ENCODE measurements at places on chromosomes 7 and 10.

- no peaks in the 10 kb centered on the region for H3K27me3 ChIP-seq
- H3K27ac ChIP-seq, result no peak overlapping the region
- H3K4me1 ChIP-seq, result no peaks in the 10 kb centered on the region
- DNase-seq, result no peak
Observed at GRCh38 chr7:26356929-26357798, 65.5 kb downstream of the SNX10 start.

DNA sequence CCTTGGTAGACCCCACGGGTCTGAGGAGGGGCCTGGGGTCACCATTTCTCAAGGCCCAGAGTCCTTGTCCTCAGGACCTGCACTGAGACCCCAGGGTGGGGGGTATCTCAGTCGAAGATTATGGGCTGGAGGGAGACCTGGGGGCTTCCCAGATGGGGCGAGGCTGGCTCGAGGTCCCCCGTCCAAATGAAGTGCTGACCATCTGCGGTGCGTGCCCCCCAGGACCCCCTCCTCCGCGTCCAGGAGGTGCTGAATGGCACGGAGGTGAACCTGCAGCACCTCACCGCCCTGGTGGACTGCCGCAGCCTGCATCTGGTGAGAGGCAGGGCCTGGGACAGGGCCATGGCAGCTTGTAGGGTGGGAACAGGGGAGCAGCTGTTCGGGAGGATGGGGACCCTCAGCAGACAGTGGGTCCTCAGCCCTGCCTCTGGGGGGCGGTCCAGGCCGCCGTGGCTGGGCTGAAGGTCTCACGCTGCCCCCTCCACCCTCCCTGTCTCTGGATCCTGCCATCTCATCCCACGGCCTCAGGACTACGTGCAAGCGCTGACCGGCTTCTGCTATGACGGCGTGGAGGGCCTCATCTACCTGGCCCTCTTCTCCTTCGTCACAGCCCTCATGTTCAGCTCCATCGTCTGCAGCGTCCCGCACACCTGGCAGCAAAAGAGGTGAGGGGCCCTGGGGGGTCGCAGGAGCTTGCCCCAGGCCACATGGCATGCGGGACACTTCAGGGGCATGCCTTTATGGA is 24.3 kb downstream of the TTYH3 start:
- no peak overlapping the region for H3K4me3 ChIP-seq
- no peaks in the 10 kb centered on the region for H3K4me1 ChIP-seq
- H3K27me3 ChIP-seq, result no peaks in the 10 kb centered on the region

- DNase-seq, result no peak
- H3K36me3 ChIP-seq, result no peaks in the 10 kb centered on the region
- no peak overlapping the region for H3K4me3 ChIP-seq
- no peaks in the 10 kb centered on the region for H3K27me3 ChIP-seq
- H3K27ac ChIP-seq, result no peak overlapping the region
Observed at GRCh38 chr10:70566515-70567290, 35.8 kb downstream of the PRF1 start.

GRCh38 chr7:100130608-100131453 is 4.1 kb downstream of the MBLAC1 start:
- peaks cover 20% of the 10 kb centered on the region for H3K4me1 ChIP-seq
- DNase-seq, result peak; percentile 85
- no peaks in the 10 kb centered on the region for H3K36me3 ChIP-seq
- H3K4me3 ChIP-seq, result peak overlapping the region; percentile 23
- no peak overlapping the region for H3K27ac ChIP-seq

DNA sequence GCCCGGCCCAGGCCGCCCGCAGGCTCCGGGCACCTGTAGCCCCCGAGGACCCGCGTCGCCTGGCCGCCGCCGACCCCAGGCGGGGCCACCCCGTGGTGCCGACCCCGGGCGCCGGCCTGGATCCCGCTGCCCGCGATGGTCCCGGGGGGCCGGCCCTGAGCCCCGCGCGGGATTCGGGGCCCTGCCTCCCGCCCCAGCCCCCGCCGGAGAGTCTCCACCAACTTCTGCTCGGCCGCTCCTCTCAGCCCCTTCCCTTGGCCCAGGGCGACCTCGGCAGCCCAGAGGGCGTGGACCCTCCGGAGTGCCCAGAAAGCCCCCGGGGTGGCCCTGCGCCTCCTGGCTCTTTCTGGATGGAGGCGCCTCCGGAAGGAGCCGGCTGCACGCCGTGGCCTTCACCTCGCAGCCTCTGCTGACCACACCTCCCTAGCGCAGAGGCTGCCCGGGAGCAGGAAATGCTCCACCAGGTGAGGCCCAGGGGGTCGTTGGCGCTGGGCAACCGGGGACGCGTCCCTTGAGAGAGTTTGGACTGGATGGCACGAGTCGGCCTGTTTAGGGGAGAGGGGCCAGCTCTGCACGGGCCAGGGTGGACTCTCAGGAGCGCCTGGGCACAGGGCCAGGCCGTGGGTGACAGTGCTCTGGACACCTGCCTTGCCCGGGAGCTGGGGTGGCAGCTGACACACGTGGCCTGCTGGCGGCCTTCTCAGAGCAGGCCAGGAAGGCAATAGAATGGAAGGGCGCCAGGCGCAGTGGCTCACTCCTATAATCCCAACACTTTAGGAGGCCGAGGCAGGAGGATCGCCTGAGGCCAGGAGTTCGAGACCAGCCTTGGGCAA is 529 bp downstream of the ZNF853 start:
- peaks cover 16% of the 10 kb centered on the region for H3K4me1 ChIP-seq
- H3K27ac ChIP-seq, result no peak overlapping the region
- peak overlapping the region; percentile 26 for H3K4me3 ChIP-seq
- DNase-seq, result no peak

- no peak overlapping the region for H3K27ac ChIP-seq
- H3K27me3 ChIP-seq, result no peaks in the 10 kb centered on the region
- H3K4me1 ChIP-seq, result peaks cover 11% of the 10 kb centered on the region
- H3K36me3 ChIP-seq, result peaks cover 25% of the 10 kb centered on the region
Observed at GRCh38 chr10:70418713-70419112, 14.8 kb downstream of the EIF4EBP2 start.

- no peaks in the 10 kb centered on the region for H3K4me1 ChIP-seq
- DNase-seq, result no peak
- no peaks in the 10 kb centered on the region for H3K36me3 ChIP-seq
- no peak overlapping the region for H3K4me3 ChIP-seq
- peak overlapping the region; percentile 25 for H3K27ac ChIP-seq
Observed at GRCh38 chr10:70740406-70741288, 44.5 kb downstream of the TBATA start.

GRCh38 chr7:10537764-10538163 is 435.9 kb upstream of the PHF14 start:
- DNase-seq, result no peak
- no peaks in the 10 kb centered on the region for H3K27me3 ChIP-seq
- H3K4me3 ChIP-seq, result no peak overlapping the region
- H3K36me3 ChIP-seq, result no peaks in the 10 kb centered on the region

DNA sequence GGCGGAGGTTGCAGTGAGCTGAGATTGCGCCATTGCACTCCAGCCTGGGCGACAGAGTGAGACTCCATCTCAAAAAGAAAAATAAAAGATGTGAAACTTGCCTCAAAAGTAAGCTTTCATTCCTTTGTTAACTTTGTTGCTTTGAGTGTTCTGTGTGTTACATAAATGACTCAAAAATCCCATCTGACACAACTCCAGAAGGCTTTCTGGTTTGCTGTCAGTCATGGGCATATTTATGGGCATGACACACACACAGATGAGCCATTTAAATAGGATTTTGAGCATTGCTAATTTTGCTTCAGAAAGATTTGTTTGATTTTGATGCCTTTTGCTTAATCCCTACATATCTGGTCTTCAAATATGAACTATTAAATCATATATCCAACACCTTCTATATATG is 82.6 kb downstream of the CACNB2 start:
- no peaks in the 10 kb centered on the region for H3K36me3 ChIP-seq
- no peak overlapping the region for H3K4me3 ChIP-seq
- H3K27me3 ChIP-seq, result no peaks in the 10 kb centered on the region
- no peak overlapping the region for H3K27ac ChIP-seq

GRCh38 chr10:22459496-22459895 is 114.2 kb downstream of the SPAG6 start:
- H3K36me3 ChIP-seq, result no peaks in the 10 kb centered on the region
- H3K27me3 ChIP-seq, result no peaks in the 10 kb centered on the region
- no peak for DNase-seq
- H3K4me3 ChIP-seq, result no peak overlapping the region
- no peak overlapping the region for H3K27ac ChIP-seq

DNA sequence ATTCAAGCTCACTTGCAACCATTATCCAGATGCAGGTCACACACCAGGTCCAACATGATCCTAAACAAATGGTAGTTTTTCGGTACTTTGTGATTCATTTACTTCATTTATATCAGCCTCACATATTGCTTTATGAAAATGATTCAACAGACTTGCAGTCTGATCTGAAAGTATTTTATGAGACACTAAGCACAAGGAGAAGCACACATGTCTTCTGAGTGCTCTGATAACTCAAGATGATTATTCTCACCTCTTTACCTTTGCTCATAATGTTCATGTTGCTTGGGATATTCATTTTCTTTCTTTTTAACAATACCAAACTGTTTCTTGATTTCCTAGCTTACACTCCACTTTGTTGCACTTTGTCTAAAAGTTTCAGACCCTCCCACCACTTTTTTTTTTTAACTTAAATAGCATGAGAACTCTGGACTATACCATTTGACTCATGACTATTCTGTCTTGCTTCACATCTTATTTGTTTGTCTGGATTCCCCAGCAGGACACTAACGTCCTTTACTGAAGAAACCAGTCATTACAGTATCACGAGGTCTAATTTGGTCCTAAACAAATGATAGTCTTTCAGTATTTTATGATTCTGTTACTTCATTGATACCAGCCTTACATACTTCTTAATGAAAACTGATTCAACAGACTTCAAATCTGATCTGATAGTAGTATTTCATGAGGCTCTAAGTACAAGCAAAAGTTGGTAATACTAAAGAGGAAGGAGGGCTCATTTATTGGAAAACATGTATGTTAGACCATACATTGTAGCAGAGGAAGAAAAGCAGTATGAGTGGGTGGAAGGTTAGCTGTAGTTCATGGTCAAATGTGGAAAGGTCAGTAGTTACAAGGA is 171.8 kb upstream of the AHR start:
- no peak overlapping the region for H3K4me3 ChIP-seq
- no peaks in the 10 kb centered on the region for H3K4me1 ChIP-seq
- no peak for DNase-seq

GRCh38 chr7:134996097-134996550 is 9.8 kb downstream of the AGBL3 start:
- no peak overlapping the region for H3K27ac ChIP-seq
- no peak for DNase-seq
- H3K4me1 ChIP-seq, result peaks cover 50% of the 10 kb centered on the region
- H3K27me3 ChIP-seq, result no peaks in the 10 kb centered on the region

GRCh38 chr10:70592746-70593512 is 9.6 kb downstream of the PRF1 start:
- no peak overlapping the region for H3K4me3 ChIP-seq
- no peaks in the 10 kb centered on the region for H3K27me3 ChIP-seq
- no peak for DNase-seq
- H3K36me3 ChIP-seq, result peaks cover 19% of the 10 kb centered on the region

DNA sequence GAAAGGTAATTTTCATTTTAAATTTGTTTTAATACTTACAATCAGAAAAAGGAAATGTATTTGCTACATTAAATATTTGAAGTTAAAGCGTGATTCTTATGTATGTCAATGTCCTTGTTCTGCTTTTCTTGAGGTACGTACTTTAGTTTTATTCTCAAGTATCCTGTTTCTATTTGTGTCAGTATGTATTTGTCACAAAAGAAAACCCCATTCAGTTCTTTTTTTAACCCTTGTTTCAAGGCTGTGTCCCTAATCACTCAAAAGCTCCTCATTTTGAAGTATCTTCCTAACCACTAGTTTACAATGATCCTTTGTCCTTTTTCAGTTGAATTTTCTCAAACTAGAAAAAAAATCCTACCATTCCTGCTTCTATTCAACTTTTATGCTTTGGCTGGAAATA is 25.2 kb downstream of the NHLRC2 start:
- no peaks in the 10 kb centered on the region for H3K36me3 ChIP-seq
- no peak for DNase-seq
- no peaks in the 10 kb centered on the region for H3K4me1 ChIP-seq
- no peak overlapping the region for H3K4me3 ChIP-seq
- H3K27ac ChIP-seq, result no peak overlapping the region

- H3K27me3 ChIP-seq, result no peaks in the 10 kb centered on the region
- no peak overlapping the region for H3K27ac ChIP-seq
- H3K4me1 ChIP-seq, result no peaks in the 10 kb centered on the region
- no peak for DNase-seq
- no peak overlapping the region for H3K4me3 ChIP-seq
Observed at GRCh38 chr10:60203993-60204618, 185.6 kb downstream of the ANK3 start.

- no peak overlapping the region for H3K27ac ChIP-seq
- no peaks in the 10 kb centered on the region for H3K4me1 ChIP-seq
- H3K27me3 ChIP-seq, result no peaks in the 10 kb centered on the region
Observed at GRCh38 chr7:47763063-47763974, 181.4 kb upstream of the TNS3 start.

DNA sequence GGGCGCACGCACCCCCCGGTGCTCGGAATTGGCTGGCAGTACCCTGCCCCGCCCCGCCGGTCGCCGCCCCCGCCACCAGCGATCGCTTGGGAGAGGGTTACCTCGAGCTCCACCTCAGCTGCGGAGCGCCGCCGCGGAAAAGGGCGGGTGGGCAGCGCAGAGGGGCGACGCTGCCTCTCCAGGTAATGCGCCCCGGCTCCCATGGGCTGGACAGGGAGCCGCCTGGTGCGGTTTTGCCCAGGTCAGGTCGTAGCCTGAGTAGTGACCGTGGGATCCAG is 1.3 kb downstream of the PFKFB3 start:
- H3K27ac ChIP-seq, result no peak overlapping the region
- H3K4me1 ChIP-seq, result peaks cover 19% of the 10 kb centered on the region
- H3K36me3 ChIP-seq, result no peaks in the 10 kb centered on the region
- peak overlapping the region; percentile 83 for H3K4me3 ChIP-seq
- peak; percentile 35 for DNase-seq

DNA sequence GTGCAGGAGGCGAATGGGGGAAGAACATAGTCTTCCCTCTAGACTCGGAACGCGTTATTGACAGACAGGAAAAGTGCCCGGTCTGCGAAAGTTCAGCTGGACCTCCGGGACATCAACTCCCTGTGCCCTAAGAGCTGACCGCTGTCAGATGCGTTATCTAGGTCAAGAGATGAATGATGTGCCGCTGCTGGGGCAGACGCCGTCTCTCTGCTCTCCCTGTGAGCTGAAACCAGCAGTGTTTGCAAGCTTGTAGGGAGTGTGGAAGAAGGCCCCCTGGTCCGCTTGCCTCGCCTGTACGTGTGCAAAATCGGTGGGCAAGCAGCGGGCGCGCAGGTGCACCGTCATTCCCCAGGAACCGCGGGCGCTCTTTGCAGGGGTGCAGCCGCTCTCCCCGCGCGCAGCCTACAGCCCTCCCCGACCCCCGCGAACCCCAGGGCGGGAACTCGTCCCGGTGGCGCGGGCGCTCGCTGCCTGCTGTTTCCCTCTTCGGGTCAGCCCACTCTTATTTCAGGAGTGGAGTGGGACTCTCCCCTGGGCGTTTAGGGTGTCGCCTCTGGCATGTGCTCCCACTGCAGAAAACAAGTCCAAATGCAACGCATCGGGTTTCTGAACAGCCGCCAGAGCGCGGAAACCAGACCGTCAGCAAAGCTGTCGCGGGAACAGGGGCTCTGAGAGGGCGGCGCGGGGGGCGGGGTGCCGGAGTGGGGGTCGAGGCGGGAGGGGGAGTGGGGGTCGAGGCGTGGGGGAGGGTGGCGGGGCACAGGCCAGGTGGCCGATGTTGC is 1.8 kb upstream of the PFKFB3 start:
- peak overlapping the region; percentile 49 for H3K4me3 ChIP-seq
- no peak overlapping the region for H3K27ac ChIP-seq
- H3K36me3 ChIP-seq, result no peaks in the 10 kb centered on the region
- no peak for DNase-seq

GRCh38 chr10:124092860-124093773 is at the start of gene CHST15:
Gene CHST15 (minus strand): TSS chr10:124093598. CDS start chr10:124046212, 47,386 bp downstream.
- H3K27ac ChIP-seq, result no peak within 1 kb of the TSS
- no peaks in the 10 kb centered on the region for H3K27me3 ChIP-seq
- no peak within 1 kb of the TSS for H3K4me3 ChIP-seq
- H3K36me3 ChIP-seq, result no peaks in the 10 kb centered on the region
- H3K4me1 ChIP-seq, result no peaks in the 10 kb centered on the region
- no peak for DNase-seq

Data from CD8-positive, alpha-beta memory T cell (primary cell).